ENCODE measurements at places on chromosomes 11 and 22.

DNA sequence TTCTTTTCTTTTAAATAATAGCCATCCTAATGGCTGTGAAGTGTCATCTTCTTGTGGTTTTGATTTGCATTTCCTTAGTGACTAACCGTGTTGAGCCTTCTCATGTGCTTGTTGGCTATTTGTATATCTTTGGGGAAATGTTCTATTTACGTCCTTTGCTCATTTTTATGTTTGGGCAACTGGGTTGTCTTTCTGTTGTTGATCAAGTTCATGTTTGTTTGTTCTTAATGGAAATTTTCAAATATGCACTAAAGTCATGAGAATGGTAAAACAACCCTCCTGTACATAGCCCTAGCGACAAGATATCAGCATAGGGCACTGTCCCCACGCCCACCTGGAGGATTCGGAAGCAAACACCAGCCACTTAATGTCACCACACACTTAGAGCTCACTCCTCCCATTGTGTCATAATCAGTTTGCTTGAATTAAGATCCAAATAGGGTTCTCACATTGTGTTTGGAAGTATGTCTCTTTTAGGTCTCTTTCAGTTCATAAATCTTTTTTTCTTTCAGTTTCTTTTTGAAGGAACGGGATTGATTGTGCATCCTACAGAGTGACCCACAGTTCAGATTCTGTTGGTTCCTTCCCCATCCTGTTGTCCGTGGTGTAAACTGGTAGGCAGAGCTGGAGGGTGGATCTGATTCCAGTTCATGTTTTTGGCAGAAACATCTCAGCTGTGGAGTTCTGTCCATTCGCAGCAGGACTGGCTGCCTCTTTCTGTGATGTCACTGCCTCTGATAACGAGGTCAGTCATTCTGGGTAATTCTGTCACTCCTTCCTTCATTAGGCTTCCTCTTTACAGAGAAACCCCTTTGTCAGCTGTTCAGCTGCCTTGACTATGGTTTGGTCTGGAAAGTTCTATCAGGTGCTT is 26.4 kb upstream of the ADORA2A start:
- DNase-seq = peak; percentile 56

GRCh38 chr11:88501541-88501940 is 164.0 kb upstream of the CTSC start:
- DNase-seq = no peak

DNA sequence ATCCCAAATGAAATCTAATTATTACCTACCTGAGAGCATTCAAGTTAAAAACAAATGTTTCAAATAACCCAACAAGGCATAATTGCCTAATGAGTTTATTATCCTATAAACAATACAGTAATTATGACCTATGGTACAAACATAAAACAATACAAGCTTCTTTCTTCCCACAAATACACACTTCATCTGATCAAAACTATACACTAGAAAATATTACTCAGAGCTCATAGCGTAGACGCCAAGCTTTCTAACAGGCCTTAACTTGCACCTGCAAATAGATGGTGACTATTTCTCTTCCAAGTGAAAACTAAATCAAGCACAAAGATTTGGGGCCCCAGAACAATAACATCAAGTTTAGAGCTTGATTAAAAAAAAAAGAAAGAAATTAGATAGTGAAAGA is 78.1 kb downstream of the SOX6 start:
- no peak for DNase-seq

DNA sequence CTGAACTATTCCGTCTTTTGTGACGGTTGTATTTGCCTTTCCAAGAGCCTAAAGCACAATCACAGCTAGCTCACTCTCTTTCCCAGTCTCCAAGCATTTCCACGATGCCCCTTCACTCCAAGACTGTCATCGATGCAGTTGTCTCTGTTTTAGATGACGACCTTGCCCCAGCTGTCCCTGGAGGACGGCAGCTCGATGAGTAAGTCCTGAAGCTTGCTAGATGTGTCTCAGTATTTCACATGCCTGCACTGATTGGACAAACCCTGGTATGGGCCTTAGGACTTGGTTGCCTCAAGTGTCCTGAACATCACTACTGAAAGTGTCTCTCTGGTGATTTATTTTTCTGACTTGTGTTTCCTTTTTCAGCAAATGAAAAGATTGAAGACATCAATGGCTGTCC is 129.9 kb downstream of the NAV2 start:
- no peak for DNase-seq

- no peak for DNase-seq
Observed at GRCh38 chr22:43304831-43305590, 38.2 kb downstream of the SCUBE1 start.

- peak; percentile 79 for DNase-seq
Observed at GRCh38 chr11:128726458-128727139, 32.7 kb downstream of the FLI1 start.

DNA sequence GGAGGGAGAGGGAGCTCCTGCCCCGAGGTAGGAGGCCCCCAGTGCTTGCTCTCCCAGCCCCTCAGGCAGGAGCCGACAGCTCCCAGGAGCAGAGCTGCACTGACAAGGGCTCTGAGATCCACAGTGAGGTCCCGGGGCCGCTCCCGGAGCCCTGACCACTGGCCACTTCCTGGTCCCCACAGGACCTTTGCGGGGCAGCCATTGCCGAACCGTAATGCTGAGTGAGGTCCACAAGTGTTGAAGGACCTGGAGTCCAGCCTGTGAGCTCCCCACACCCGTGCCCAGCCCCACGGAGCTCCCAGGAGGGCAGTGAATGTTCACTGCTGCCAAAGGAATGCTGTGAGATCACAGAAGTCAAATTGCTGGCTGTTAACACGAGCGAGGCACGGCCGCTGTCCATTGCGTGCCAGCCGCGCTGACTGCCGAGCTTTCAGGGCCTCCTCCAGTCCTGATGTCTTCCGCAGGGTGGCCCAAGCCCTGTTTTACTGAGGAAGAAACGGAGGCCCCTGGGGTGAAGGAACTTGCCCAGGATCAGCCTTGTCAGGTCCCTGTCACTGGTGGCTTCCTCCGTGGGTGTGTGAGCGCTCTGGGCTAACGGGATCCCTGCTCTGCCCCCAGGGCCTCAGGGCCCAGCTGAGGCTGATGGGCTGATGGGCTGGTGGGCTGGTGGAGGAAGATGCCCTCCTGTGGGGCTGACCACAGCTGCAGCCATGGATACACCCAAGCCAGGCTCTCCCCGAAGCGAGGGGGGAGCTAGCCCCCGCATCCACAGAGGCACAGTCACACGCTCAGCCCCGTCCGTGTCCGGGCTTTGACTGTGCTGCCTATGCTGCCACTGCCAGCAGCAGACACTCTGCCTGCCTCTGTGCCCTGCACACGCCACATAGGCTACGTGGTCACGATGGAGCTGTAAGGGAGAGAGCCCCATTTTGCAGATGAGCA is 70.8 kb downstream of the WNT7B start:
- DNase-seq = no peak

- DNase-seq = no peak
Observed at GRCh38 chr22:38882972-38883622, 11.1 kb upstream of the CBX6 start.

- no peak for DNase-seq
Observed at GRCh38 chr22:29707010-29707409, 12.8 kb upstream of the CABP7 start.

- DNase-seq = no peak
Observed at GRCh38 chr22:39249086-39249704, 4.4 kb upstream of the PDGFB start.

- no peak for DNase-seq
Observed at GRCh38 chr22:23781065-23781464, 5.7 kb upstream of the SMARCB1 start.

DNA sequence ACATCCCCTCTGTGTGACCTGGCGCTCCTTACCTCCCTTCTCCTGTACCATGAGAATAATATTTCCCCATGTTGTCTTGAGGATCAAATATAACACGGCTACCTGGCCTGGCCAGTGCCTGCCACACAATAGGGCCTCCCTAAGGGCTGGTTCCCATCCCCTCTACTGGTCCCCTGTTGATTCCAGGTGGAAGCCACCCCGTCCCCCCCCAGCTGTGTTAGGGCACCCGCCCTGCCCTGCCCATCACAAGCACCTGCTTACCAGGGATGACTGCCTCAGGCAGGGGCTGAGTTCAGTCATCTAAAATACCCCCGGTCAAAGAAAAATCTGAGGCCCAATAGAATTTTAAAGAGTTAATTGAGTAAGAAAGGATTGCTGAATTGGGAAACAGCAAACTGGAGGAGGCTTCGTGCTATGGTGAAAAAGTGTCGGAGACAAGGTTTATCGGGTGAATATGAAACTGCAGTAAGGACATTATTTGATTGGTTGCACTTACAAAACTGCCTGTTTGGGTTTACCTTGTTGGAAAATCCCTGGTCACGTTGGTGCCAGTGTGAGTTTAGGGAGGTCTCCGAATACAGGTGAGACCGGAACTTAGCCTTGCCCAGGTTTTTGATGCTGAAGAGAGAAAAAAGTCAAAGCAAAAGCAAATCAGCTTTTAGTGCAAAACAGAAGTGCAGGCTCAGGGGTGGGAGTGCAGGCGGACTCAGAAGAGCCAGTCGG is 5.2 kb downstream of the APOL1 start:
- DNase-seq = no peak

- peak; percentile 79 for DNase-seq
Observed at GRCh38 chr22:17830043-17830961, 56.0 kb upstream of the BID start.

DNA sequence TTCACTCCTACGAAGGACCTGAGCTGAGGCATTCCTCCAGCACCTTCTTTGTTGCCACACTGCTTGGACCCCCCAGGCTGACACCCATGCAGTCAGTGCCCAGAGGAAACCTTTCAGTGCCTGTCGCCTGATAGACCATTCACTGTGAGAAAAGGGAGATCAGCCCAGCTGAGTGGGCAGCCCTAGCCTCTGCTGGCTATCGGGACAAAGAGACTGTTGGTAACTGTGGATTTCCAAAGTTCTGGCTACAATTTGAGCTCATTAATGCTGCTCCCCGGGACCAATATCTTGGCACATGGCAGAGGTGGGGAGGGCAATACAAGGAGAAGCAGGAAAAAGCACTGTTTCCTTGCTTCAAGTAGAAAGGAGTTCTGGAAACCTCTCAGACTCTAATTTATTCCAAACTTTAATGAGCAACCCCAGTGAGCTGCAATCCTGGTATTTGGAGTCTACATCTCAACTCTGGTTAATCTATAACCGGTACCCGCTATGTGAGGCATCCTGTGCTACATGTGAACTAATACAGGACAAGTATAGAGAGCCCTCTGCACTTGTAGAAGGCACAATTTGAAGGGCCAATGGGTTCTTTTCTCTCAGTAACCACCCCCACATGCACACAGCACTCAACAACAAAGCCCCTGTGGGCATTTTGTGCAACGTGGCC is 200.7 kb upstream of the NCAM1 start:
- DNase-seq = no peak

DNA sequence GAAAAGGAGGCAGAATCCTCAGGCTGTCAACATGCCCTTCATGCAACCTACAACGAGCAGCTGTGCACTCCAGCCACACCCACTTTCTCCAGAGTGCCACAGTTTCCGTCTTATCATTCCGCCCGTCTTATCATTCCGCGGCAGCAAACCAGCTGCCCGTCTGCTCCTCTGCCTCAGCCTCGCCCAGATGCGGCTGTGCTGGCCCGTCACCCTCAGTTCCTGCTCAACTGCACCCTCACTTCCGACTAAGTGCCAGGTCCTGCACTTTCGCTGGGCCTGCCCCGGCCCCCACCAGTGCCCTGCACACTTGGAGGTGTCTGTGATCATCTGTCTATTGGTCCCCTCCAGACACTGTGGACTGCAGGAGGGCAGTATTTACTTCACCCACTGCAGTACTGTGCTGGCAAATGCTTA is 43.7 kb downstream of the MICAL3 start:
- peak; percentile 47 for DNase-seq
